ENCODE measurements at places on chromosomes 4 and X.

- DNase-seq: no peak
Measured at GRCh38 chrX:129574214-129574613, 34.2 kb downstream of the OCRL start.

- DNase-seq: no peak
Measured at GRCh38 chr4:46850026-46850425, 59.0 kb downstream of the COX7B2 start.

DNA sequence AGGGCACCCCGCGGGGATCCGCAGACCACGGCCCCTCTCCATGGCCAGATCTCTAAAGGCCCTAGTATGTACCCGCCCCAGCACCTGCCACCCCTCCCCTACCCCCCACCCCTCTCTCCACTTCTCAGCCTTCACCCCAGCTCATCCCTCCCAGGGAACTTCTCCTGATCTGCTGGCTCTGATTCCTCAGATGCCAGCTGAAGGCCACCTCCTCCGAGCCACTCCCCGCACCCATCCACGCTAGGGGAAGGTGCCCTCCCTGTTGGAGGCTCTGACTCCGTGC, 11.9 kb downstream of the PSAPL1 start:
- no peak for DNase-seq

DNA sequence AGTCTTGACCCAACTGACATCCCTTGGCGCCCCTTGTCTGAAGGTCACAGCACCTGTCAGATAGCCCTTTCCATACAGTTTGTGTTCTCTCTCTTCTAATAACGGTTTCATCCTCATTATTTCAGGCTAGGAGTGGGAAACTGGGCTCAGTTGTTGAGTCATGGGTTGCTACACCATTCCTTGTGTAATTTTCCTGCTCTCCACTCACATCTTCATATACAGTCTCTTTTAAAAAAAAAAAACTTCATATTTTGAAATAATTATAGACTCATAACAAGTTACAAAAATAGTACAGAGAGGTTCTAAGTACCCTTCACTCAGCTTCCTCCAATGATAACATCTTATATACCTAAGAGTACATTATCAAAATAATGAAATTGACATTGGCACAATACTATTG, 60.2 kb upstream of the GRPR start:
- no peak for DNase-seq

- no peak for DNase-seq
Measured at GRCh38 chr4:140286456-140286855, 87.0 kb upstream of the SCOC start.

DNA sequence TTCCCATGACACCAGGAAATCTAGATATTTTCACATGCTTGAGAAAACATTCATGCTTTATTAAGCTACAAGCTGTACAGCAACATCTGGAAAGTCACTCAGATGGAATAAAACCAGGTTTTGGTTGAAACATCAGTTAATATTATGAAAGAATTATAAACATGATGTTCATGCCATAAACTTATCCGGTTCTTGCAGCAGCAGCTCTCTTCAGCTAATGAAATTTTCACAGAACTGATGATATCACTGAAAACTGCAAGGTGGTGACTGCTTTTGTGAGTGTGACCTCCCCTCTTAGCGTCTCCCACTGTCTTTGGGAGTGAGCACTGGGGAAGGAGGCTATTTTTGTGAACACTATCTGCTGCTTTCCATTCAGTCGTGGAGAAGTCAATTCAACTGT, 56.9 kb downstream of the ARHGAP10 start:
- no peak for DNase-seq

GRCh38 chr4:7399440-7400234, 35.1 kb downstream of the PSAPL1 start:
- DNase-seq: no peak

- no peak for DNase-seq
Measured at GRCh38 chr4:153520801-153521329, 54.7 kb downstream of the TMEM131L start.

DNA sequence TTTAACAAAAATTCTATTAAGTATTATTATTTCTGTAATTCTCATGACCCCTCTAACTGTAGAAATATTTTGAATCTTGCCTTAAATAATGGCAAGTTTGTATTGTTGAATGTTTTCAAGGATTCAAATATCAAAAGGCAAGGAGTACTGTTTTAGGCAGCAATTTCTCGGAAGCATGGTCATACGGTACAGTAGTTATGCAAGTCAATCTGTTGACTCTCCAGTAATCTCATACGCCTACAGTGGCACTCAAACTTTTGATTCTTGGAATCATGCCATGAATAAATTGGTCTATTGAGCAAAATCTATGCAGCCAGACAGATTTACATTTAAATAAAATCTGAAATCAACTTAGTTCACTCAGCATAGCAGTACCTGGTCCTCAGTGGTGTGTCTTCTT, 139.6 kb upstream of the FAM47C start:
- DNase-seq: no peak

DNA sequence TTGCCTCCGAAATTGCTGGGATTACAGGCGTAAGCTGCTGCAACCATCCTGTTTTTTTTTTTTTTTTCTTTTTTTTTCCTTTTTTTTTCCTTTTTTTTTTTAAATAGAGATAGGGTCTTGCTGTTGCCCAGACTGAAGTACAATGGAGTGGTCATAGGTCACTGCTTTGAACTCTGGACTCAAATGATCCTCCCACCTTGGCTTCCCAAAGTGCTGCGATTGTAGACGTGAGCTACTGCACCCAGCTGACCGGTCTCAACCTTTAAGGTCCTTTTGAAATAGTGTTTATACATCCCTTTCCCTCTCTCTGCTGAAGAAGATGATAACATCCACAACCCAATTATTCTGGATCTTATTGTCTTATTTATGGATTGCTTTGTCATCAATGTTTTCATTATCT, 548.7 kb downstream of the GBA3 start:
- DNase-seq: no peak

- no peak for DNase-seq
Measured at GRCh38 chrX:100647095-100647494, 3.1 kb downstream of the SRPX2 start.

- DNase-seq: no peak
Measured at GRCh38 chr4:86036736-86037135, 323.1 kb downstream of the MAPK10 start.

DNA sequence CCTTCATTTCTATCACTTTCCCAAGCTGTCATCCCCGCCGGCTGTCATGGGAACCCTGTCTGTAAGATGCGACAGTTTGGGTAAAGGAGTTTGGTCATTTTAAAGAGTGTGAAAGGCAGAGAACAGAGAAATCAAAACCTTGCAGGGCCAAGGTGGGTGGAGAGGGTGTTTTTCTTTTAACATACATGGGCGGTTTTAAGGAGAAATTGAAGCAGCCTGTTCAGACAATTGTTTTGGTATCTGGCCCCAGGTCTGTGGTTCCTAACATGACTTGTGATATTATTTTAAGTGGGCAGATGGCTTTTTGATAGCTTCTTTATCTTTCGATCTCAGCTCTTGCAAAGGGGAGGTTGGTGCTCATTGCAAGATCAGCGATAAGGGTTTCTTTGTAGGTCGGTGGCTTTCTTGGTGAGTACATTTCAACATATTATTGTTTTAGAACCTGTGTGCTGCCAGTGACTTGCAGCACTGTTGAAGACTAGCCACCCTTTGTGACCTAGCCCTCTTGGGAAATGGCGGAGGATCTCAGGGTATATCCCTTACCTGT, 3.7 kb downstream of the PPP1R3F start:
- DNase-seq: no peak

- DNase-seq: no peak
Measured at GRCh38 chr4:85391071-85391470, 83.9 kb upstream of the ARHGAP24 start.

GRCh38 chr4:110275871-110276270, 77.5 kb upstream of the ELOVL6 start:
- no peak for DNase-seq

DNA sequence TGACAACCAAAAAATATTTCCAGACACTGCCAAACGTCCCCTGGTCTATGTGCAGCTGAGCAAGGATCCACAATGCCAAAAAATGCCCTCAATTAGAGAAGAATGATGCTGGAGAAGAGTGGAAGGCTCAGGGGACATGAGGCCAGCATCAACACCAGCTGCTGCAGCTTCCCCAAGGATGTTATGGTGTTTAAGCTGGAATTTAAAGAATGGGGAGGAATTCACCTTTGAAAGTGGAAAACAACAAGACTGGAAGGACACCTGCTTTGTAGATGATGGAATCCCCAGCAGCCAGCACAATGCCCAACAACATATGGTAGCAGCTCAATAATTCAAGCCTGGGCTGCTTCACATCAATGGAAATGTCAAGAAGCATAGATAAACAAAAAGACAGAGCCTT, 20.3 kb upstream of the SMPX start:
- no peak for DNase-seq

DNA sequence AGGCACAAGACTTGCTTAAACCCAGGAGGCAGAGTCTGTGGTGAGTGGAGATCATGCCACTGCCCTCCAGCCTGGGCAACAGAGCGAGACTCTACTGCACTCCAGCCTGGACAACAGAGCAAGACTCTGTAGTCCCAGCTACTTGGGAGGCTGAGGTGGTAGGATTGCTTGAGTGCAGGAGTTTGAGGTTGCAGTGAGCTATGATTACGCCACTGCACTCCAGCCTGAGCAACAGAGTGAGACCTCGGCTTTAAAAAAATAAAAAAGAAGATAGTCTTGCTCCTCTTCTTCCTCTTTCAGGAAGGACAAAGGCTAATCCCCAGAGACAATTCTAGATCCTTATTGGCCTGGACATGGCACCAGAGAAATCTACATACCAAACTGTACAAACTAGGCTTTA, 5.7 kb upstream of the PPEF2 start:
- no peak for DNase-seq

DNA sequence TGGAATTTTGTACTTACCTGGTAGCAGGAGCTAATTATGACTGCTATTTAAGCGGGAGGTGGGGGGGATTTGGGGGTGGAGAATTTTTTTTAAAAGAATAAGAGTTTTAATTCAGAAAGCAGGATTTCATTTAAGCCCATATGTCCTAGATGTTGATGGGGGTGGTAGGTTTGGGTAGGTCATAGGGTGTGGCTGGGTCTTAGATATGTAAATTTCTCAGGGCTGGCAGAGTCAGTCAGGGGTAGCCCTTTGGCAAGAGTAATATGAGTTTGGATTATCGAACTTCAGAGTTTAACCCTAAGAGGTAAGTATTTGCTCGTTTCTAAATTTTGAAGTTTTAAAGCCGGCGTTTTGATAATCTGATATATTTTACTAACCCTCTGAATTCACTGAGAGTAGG, 35.2 kb upstream of the COX18 start:
- no peak for DNase-seq

- DNase-seq: no peak
Measured at GRCh38 chrX:77160301-77160700, 286.9 kb upstream of the FGF16 start.

DNA sequence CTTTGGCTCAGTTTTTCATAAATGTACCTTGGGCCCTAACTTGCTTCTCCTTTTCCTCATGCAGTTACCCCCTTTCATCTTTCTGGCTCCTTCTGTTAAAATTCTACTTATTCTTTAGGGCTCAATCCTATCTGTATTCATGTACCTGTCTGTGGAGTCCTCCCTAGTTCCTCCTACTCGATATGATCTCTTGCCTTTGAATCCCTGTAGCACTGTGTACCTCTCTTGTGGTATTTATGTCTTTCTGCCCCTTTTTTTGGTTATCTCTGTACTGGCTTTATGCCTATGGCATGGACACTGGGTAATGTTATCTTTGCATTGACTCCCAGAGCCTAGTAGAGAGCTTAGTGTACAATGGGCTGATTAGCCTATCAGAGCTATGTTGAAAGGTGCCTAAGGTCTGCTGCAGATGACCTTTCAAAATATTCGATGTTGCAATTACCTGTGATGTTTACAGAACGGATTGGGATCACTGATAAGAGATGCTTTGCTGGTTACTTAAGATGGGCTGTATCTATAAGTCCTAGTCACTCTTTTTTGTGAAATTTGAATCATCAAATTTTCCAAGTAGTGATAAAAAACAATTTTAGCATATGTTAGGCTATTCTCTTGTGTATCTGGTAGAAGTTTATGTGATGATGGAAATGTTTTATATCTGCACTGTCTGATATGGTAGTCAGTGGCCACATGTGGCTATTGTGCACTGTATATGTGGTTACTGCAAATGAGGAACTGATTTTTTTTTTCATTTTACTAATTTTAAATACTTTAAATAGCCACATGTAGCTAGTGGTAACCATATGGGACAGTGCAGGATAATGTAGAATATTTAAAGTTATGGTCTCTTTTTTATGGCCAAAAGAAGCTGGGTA, 33.5 kb downstream of the TMEM164 start:
- DNase-seq: no peak

DNA sequence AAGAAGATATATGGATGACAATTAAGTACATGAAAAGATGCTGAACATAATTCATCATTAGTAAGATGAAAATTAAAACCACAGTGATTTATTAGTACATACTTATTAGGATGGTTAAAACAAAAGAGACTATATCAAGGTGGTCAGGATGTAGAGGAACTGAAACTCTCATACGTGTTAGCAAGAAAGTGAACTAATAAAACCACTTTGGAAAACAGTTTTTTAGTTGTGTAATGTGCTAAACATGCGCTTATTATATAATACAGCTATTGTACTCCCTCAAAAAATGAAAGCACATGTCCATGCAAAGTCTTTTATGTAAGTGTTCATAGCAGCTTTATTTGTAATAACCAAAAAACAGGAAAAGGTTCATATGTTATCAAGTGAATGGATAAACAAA, 89.9 kb upstream of the KCTD8 start:
- DNase-seq: no peak

DNA sequence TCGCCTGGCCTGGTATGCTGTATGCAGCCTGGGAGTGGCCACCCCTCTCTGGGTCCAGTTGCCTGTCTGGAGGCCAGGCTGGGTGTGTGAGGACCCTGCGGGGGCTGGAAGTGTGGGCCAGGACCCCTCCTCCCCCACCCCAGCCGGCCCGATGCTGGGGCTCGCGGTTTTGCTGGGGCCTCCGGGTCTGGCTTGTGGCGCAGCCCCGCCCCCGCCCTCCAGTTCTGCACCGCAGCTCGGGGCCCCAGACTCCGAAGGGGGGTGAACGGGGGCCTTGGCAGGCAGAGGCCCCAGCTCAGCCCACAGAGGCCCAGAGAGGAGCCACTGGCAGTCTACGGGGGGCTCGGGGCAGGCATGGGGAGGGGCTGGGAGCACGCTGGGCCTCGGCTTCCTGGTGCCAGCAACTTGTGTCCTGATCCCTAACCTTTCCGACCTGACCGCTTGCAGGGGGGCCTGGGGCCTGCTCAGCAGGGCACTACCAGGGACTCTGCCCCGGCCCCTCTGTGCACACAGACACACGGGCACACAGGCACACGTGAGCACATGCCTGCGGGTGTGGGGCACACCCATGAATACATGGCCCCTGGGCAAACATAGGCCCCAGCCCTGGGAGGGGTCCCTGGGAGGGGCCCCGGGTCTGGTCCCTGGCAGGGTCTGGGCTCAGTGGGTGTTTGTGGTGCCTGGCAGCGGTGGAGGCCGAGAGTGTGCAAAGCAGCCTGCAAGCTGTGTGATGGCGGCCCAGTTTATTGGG, 21.4 kb upstream of the FGFR3 start:
- no peak for DNase-seq

DNA sequence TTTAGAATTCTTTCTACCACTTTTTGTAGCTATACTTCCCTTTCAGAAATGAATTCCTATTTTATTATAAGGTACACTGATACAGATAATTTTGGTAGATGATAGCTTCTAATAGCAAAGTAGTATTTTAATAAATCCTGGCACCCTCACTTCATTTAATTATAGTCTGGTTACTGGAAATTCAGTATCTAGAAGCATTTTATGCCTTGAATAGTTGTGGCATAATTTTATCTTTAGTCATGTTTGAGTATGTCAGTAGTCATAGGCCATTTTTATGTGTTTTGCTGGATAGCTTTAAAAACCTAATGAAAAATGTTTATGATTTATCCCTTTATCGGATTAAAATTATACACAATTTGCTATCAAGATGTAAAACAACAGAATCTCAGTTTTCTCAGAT, 92.3 kb downstream of the DIAPH2 start:
- DNase-seq: no peak

All from activated T-helper 1 cell treated with Interleukin-2 at 50 U/mL for 16 hours (primary cell).